H9 (cell line): ENCODE measurements at places on chromosomes 1 and 21. TPM values are rescaled to one million over a fixed set of nuclear protein-coding genes. Genes with fewer than 3 reads are reported as not detected.
A peak's percentile ranks its signal among the peaks of the same experiment; 100 is the strongest.

- no peak for DNase-seq
Measured at GRCh38 chr1:145689922-145690321, 17.2 kb downstream of the PDZK1 start.

- peak; percentile 77 for DNase-seq
Measured at GRCh38 chr1:16145030-16145661, 10.7 kb downstream of the EPHA2 start.

DNA sequence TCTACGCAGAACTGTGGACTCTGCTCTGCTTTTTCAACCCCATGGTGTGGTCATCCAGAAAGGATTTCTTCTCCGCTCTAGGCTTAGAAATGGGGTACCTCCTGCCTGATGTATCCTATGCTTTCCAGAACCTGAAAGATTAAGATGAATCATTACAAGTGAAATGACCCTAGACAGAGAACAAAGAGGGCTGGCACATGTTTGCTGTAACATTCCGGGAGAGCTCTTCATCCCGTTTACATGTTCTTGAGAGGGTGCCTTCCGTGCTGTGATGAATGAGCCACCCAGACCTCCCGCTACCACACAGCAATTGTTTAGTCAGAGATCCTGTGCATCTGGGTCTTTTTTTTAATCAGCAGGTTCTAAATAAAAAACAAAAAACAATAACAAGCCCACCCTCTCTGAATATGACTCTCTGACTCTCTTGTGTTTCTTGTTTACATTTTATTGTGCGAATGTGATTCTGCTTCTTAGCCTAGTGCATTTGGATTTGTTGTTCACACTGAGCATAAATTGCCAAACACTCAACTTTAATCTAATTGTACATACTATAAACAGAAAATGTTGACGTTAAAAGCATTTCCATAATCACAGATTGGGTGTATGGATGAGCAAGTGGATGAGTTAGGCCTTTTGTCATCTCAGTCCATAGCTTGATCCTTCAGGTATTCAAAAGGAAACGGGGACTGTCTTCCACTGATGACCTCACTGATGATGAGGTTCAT lies 87.1 kb downstream of the GPR88 start:
- DNase-seq: no peak

Gene ESRRG
- 0.44 and 0.48 TPM in 2 replicates for total RNA-seq

GRCh38 chr21:14916676-14917141 lies 148.1 kb downstream of the NRIP1 start:
- DNase-seq: no peak

GRCh38 chr1:111436726-111437125 lies 9.2 kb upstream of the OVGP1 start:
- no peak for DNase-seq

- no peak for DNase-seq
Measured at GRCh38 chr1:911875-912739, 11.6 kb upstream of the SAMD11 start.

GRCh38 chr1:165898837-165899236 lies 71.4 kb downstream of the UCK2 start:
- DNase-seq: peak; percentile 14

Gene CELA2B
- total RNA-seq: not detected in 2 replicates

GRCh38 chr1:64357422-64357821 lies 112.5 kb upstream of the CACHD1 start:
- peak; percentile 80 for DNase-seq

Gene KCNJ10
- 0.42 and 0.44 TPM in 2 replicates for total RNA-seq

Gene SPRR2E
- not detected in 2 replicates for total RNA-seq

Gene KDF1
- total RNA-seq: 17.6 and 19.5 TPM in 2 replicates

- DNase-seq: peak; percentile 61
Measured at GRCh38 chr1:247111700-247112478, 7.7 kb upstream of the ZNF669 start.

Gene USH2A
- 0.04 and 0.11 TPM in 2 replicates for total RNA-seq

Gene ZMYND12
- total RNA-seq: 0.42 and 0.55 TPM in 2 replicates

DNA sequence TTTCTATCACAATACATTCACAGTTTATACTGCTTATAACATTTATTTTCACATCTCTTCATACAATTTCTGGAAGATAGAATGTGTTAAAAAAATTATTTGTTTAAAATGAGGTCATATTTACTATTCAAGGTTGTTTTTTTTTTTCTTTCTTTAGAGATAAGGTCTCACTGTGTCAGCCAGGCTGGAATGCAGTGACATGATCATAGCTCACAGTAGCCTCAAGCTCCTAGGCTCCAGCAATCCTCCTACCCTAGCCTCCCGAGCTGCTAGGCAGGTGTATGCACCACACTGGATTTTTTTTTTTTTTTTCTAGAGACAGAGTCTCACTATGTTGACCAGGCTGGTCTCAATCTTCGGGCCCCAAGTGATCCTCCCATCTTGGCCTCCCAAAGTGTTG lies 19.0 kb upstream of the RNF11 start:
- DNase-seq: no peak

DNA sequence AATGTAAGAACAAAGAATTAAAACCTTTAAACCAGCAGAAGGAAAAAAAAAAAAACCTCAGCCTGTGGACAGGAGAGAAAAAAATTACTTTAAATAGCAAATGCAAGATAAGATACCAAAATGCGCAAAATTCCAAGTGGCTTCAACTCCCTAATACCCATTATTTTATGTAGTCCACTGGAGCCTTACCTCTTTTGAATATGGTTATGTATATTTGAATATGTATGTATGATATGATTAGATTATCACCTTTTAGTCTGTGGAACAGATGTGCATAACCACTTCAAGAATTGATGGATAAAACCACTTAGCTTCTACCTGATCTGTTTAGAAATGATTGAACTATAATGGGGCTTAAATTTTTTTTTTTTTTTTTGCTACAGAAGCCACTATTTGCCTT lies 52.4 kb upstream of the C1orf115 start:
- no peak for DNase-seq

Gene VASH2
- total RNA-seq: 76.1 and 79.5 TPM in 2 replicates

Gene COL6A1
- 193 and 194 TPM in 2 replicates for total RNA-seq

Gene UBE2U
- total RNA-seq: not detected in 2 replicates

- no peak for DNase-seq
Measured at GRCh38 chr1:10670190-10670589, 126.3 kb downstream of the CASZ1 start.

DNA sequence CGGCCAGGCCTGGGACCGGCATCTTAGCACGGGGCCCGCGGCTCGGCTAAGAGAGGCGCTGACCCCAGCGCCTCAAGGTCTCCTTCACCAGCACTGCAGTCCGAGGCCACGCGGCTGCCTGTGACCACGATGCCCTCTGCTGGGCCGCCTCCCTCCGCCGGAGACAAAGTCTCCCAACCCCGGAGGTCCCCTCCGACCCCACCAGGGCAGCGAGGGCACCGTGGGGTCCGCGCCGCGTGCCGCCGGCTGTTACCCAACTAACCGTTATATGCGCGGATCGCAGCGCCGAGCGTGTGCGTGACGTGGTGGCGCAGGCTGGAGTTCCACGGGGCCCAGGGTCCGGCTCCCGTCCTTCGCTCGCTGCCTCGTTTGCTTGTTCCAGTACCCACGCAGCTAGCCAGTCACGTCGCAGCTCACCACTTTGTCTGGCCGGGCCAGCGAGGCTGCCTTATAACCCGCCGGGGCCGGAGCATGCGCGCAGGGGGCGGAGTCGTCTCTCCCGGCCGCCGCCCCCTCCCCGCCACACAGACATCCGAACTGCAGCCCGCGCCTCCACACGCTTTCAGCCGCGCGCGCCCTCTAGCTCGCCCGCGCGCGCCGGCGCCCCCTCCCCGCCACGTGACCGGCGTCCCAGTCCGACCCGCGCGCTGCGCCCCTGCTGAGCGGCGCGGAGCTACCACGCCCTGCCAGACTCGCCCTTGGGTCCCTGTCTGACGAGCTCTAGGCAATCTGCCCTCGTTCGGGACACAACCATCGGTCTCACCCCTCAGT lies at the start of gene SLC16A1:
Gene SLC16A1, minus strand, starts transcription at position 424 of the 771 bp plus-strand sequence. CDS start 26,888 bp downstream, outside the sequence.
- DNase-seq: peak; percentile 87

Gene ANKRD45
- 0.31 and 0.44 TPM in 2 replicates for total RNA-seq

GRCh38 chr1:44036409-44037139 lies 5.3 kb upstream of the SLC6A9 start:
- peak; percentile 71 for DNase-seq

DNA sequence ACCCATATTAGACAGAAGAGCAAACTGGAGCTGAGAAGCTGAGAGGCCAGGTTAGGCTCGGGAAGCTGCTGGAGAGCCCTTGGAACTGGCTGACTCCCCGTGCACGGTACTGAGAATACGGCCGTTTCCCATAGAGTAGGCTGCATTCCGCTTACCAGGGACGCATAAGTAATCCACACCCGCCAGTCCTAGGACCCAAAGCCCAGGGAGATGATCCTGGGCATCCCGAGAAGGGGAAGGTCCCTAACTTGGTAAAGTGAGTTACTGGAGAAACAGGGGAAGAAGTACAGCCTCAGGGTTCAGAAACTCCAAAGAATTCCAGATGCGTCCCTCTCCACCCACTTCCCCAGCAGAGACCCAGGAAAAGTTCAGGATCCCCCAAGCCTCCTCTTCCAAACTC lies 1.3 kb downstream of the LRRC38 start:
- DNase-seq: no peak

DNA sequence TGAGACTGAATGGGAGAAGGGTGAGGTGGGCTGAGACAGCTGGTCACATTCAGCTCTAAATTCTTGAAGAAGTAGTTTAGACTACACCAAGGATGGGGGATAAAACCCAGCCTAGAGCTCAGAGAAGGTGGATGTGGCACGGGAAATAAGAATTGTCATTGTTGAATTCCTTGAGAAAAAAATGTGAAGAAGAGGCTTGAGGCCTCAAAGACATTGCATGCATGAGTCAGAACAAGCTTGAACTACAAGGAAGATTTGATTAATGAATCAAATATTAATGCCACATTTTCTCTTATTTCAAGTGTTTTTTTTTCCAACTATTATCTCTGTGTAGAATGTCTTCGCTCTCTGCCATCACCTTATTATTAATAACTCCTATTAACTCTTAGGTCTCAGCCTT lies 58.9 kb downstream of the MAP3K7CL start:
- no peak for DNase-seq

DNA sequence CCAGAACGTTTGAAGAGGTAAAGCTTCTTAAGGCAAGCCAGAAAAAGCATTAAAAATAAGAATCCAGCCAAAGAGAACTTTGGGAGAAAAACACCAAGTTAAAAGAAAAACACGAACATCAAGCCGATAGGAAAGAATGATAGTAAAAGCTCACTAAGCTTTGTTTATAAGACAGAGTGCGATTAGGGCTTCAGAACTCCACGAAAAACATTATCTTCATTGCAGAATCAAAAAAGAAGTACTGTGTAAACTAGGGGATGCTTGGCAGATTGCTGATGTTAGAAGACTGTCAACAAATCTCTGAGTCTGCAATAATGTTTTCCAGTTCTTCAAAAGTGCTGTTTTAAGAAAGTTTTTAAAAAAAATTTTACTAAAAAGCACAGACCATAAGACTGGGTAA lies 30.2 kb downstream of the ADAMTS5 start:
- DNase-seq: no peak
